Vagina (tissue), 2 donors: ENCODE measurements at places on chromosomes 11 and 22.

- DNase-seq, result no peak
Measured at GRCh38 chr11:6640985-6641701, 14.5 kb downstream of the DCHS1 start.

DNA sequence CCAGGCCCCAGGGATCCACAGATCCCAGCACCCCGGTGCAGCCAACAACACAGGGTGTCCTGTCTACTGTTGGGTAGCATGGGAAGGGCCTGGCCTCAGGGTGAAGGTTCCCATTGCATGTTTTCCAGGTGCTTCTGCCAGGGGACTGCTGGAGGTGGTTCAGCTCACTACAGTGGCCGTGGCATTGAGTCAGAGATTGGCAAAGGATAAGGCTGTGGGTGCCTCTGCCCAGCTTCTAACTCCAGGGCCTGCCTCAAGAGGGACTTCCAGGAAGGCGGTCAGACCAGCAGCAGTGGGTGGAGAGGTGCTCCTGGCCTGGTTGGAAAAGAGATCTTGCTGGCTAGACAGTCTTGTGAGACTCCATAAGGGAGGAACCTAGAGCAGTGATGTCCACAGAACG, 20.9 kb downstream of the CSNK1E start:
- no peak for DNase-seq

DNA sequence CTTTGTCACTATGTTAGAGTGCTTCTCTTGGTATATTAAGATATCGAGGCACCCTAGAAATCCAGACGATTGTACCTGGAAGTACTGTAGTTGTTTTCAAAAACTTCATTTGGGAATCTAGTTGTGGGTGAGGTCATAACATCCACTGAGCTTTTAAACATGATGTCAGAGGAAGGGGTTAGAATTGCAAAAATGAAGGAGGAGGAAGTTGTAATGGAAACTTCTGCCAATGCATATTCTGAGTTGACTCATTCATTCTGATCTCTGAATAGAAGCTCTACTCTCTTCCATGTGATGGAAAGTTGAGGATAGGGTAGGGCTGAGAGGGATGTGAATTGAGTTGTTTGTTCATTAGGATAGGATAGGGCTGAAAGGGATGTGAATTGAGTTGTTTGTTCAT, 7.7 kb downstream of the CD44 start:
- DNase-seq, result no peak

- DNase-seq, result no peak
Measured at GRCh38 chr11:87173185-87174039, 135.7 kb downstream of the TMEM135 start.

GRCh38 chr11:95092549-95093324, 3.1 kb downstream of the ENDOD1 start:
- DNase-seq, result no peak

GRCh38 chr11:76591416-76591815, 79.1 kb downstream of the LRRC32 start:
- DNase-seq, result no peak

DNA sequence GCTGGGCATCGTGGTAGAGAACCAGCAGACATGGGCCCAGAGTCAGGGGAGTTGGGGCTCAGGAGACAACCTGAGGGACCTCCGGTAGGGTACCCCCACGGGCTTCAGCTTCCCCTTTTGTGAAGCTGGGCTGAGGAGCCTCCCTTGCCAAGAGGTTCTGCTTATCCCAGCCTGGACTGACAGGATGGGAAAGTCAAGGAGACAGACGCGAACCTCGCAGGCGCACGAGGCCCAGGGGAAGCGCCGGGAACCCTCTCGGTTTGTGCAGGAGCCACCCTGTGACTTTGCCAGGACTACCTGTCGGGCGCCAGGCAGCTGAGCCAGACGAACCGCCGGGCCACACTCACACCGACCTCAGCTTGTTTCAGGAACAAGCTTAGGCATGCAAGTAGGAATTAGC, 566.1 kb downstream of the BRD1 start:
- no peak for DNase-seq

DNA sequence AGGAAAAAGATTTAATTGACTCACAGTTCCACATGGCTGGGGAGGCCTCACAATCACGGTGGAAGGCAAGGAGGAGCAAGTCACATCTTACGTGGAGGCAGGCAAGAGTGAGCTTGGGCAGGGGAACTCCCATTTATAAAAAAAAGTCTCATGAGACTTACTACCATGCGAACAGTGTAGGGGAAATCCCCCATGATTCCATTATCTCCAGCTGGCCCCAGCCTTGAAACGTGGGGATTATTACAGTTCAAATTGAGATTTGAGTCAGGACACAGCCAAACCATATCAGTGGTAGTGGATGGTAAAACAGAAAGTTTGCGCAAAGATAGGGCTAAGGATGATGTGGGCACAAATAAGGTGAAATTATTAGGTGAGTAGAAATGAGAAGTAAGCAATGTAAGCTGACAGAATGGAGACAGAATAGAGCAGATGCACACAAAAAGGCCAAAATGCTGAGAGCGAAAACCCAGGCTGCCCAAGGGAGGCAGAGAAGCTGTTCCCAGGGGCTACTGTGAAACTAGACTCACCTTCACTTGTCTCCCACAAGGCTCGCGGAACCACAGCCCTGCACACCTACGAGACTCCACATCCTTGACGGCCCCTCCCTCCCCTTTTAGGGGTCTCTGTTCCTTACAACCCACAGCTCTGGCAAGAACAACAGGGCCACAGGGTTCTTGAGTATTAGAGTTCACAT, 377.6 kb downstream of the CADM1 start:
- DNase-seq, result no peak

DNA sequence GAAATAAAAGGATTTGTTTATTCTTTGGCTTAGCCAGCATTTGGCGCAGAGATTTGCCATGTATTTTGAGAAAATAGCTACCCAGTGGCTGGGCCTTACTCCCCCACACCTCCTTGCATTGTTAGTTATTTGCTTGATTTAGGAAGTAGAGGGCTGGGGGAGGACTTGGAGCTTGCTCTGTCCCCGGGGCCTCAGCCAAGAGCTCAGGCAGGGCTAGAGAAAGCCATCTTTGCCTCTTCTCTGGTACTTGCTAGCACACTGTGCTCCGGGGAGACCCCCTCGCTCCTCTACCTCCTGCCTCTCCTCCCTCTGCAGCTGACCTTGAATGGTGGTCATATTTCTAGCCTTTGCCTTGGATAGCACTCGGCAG, 93.0 kb downstream of the SCN3B start:
- DNase-seq, result no peak

GRCh38 chr22:29509298-29509697, 29.3 kb downstream of the NEFH start:
- no peak for DNase-seq

GRCh38 chr22:24125941-24126340, 55.3 kb upstream of the SUSD2 start:
- DNase-seq, result no peak

DNA sequence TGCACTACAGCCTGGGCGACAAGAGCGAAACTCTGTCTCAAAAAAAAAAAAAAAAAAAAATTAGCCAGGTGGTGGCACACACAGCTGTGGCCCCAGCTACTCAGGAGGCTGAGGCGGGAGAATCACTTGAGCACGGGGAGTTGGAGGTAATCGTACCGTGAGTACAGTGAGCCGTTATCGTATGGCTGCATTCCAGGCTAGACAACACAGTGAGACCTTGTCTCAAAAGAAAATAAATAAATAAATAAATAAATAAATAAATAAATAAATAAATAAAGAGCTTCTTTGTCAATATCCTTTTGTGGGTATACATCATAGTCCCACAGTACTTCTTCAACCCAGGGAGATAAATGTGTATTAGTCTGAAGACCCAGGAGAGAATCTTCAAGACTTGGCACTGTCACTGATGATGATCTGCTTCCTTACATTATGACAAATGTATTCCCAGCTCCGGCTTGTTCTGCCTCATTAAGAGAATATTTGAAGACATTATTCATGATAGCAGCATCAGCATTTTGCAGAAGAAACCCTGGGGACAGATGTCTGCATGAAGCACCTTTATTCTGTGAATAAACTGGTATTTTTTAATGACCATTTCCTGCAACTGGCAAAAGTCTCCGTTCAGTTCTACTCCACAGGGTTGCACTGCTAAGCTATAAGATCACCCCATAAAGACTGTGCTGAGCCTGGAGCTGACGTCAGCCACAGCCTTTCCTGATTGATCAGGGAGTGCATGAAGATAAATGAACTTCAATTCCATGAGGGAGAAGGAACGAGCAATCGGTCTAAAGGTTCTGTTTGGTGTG, 1.6 kb upstream of the ACY3 start:
- DNase-seq, result no peak

DNA sequence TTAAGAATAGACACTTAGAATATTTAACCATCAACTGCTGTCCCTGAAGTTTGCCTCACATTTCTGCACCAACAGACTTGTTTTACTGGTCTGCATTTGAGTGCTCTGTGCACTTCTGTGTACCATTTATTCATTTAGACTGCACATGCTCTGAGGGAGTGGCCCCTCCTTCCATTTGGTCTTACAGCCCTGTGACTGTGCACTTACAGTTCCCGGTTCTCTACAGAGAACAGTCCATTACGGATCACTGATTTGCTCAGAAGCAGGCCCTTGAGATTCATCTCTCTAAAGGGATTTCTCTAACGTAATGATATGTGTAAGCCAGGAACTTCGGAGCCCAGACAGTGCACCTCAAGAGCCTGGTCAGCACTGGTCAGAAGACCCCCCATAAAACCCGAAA, 247.3 kb upstream of the BLID start:
- no peak for DNase-seq

DNA sequence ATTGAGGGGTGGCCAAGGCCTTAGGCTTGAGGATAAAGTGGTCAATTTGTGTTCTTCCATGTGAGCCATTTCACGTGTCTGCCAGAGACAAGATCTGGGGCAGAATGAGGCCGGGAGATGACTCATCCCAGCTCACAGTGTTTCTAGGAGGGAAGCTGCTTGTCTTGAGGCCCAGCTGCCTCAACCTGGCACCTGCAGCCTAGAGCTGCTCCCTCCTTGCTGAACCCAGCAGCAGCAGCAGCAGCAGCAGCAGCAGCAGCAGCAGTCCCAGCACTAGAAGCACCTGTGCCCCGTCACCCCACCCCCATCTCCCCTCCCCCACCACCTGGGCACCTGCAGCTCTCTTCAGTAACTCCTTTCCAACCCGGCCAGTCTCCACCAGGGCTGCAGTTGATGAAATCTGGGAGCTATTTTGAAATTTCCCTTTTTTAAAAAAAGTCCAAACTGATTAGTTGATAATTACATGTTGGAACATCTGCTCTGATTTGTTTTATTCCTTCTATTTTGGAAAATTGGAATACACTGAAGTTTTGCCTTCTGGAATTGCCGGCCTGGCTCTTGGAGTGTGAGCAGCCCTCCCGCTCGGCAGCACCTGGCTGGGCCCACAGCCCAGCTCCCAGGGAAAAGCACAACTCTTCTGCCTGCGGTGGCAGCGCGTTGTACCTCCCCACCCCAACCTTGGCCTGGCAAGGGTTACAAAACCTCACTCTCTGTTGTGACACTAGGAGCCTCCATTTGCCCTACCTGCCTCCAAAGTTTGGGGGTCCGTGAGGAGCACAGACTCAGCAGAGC, 143.5 kb downstream of the NXPE2 start:
- no peak for DNase-seq

DNA sequence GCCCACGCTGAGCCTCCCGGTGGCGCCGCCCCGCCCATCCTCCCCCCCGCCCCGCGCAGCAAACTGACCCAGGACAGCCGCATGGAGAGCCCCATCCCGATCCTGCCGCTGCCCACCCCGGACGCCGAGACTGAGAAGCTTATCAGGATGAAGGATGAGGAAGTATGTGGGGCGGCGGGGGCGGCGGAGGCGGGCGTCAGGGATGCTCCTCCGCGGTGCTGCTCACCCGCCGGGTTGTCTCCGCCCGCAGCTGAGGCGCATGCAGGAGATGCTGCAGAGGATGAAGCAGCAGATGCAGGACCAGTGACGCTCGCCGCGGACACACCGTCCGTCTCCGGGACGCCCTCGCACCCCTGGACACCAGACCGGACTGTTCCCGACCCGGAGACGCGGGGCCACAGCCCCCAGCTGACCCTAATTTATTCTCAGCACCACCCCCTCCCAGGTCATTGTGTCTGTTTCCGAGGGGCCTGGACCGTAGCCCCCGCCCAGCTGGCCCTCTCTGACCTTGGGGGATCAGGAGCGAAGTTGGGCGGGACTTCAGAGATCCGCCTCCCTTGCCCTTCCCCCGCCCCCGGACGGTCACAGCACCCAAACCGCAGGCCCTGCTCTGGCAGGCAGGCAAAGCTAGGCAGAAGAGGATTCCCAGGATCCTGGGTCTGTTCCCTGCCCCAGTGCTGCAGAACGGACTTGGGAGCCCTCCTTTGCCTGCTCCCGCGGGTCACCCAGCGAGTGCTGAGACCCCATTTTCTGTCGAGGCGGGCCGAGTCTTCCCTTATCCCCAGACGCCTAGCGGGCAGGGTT, 959 bp upstream of the GP1BB start:
- DNase-seq, result no peak

GRCh38 chr11:116840224-116840745, 2.9 kb upstream of the APOA1 start:
- DNase-seq, result no peak

DNA sequence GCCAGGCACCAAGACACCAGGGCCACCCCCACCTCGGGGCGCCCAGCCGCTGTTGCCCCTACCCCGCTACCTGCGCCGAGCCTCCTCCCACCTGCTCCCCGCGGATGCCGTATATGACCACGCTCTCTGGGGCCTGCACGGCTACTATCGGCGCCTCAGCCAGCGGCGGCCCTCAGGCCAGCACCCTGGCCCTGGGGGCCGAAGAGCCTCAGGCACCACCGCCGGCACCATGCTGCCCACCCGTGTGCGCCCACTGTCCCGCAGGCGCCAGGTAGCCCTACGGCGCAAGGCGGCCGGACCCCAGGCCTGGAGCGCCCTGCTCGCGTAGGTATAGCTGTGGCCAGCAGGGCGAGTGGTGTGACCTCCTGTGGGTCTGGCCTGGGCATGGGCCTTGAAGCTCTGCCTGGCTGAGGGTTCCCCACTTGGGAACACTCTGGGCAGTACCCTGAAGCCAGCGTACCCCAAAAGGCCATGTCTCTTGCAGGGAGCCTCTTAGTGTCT, 14.8 kb upstream of the MDK start:
- no peak for DNase-seq

DNA sequence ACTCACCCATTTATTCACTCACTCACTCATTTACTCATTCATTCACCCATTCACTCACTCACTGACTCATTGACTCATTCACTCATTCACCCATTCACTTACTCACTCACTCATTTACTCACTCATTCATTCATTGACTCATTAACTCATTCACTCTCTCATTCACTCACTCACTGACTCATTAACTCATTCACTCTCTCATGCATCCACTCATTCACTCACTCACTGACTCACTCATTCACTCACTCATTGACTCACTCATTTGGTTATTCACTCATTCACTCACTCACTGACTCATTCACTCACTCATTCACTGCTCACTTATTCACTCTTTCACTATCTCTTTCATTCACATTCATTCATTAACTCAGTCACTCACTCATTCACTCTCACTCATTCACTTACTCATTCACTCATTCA, 2.5 kb upstream of the MUC5AC start:
- no peak for DNase-seq

DNA sequence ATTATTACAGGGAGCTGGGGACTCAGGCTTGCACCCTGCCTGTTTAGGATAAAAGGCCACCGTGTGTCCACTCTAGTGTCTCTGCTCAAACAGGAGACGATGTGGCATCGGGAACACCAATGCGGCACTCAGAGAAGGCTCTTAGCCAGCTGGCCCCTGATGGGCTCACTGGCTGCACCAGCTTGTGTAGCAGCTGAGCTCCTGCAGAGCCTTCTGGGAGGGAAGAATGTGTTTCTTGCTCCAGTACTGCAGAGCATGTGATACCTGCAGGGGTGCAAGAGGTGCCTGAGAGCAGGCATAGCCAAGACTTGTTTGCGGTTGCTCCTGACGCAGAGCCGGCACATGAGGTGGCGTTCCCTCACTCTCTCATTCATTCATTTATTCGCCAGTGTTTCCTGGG, 44.4 kb upstream of the KCNQ1OT1 start:
- DNase-seq, result no peak
